ENCODE measurements at places on chromosomes 5 and 9.

DNA sequence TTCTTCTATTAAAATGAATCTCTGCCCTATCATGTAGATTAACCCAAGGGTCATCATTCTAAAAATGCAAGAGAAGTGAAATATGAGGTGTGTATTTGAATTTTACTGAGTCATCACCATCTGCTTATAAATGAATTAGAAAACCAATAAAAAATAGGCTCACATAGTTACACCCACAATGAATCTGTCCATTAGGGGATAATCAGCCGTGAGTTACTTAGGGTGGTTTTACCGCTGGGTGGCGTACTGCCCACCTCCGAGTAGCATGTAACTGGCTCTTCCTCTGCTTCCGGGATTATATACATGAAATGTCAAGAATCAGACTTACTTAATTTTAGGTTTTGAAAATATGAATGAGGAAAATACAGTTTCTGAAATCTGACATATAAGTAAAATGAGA, 332.9 kb upstream of the CCNG1 start:
- no peaks in the 10 kb centered on the region for H3K4me1 ChIP-seq
- H3K27ac ChIP-seq = no peak overlapping the region
- no peaks in the 10 kb centered on the region for H3K36me3 ChIP-seq
- no peak overlapping the region for H3K4me3 ChIP-seq
- H3K27me3 ChIP-seq = no peaks in the 10 kb centered on the region
- no peak for DNase-seq

- no peaks in the 10 kb centered on the region for H3K36me3 ChIP-seq
- no peak for DNase-seq
- no peaks in the 10 kb centered on the region for H3K27me3 ChIP-seq
- H3K4me3 ChIP-seq = no peak overlapping the region
Observed at GRCh38 chr5:146084376-146084775, 21.0 kb downstream of the PLAC8L1 start.

- peaks cover 79% of the 10 kb centered on the region for H3K36me3 ChIP-seq
- H3K27ac ChIP-seq = no peak overlapping the region
- DNase-seq = no peak
- H3K4me1 ChIP-seq = peaks cover 5% of the 10 kb centered on the region
- no peaks in the 10 kb centered on the region for H3K27me3 ChIP-seq
- H3K4me3 ChIP-seq = no peak overlapping the region
Observed at GRCh38 chr9:120863833-120864232, 13.2 kb downstream of the PHF19 start.

DNA sequence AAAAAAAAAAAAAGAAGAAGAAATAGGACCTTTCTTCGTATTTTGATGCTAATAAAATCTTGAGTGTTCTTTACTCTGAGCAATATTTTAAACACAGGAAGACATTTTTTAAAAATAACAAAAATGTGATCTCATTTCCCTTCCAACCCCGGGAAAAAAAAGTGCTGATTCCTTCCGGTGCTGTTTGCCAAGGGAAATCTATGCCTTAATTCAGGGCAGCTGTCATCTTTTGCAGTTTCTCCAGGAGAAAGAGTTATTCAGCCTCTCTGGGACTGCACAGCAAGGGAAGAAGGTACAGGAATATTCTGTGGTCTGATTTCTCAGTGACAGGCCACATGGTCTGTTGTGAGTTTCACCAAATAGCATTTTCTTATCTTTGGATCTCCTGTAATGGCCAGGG, 291.9 kb upstream of the IRX1 start:
- no peak overlapping the region for H3K4me3 ChIP-seq
- H3K27me3 ChIP-seq = no peaks in the 10 kb centered on the region
- H3K4me1 ChIP-seq = no peaks in the 10 kb centered on the region
- DNase-seq = no peak
- no peak overlapping the region for H3K27ac ChIP-seq

- no peaks in the 10 kb centered on the region for H3K4me1 ChIP-seq
- no peaks in the 10 kb centered on the region for H3K36me3 ChIP-seq
- no peaks in the 10 kb centered on the region for H3K27me3 ChIP-seq
- no peak for DNase-seq
Observed at GRCh38 chr9:135788576-135789300, 86.8 kb downstream of the KCNT1 start.

DNA sequence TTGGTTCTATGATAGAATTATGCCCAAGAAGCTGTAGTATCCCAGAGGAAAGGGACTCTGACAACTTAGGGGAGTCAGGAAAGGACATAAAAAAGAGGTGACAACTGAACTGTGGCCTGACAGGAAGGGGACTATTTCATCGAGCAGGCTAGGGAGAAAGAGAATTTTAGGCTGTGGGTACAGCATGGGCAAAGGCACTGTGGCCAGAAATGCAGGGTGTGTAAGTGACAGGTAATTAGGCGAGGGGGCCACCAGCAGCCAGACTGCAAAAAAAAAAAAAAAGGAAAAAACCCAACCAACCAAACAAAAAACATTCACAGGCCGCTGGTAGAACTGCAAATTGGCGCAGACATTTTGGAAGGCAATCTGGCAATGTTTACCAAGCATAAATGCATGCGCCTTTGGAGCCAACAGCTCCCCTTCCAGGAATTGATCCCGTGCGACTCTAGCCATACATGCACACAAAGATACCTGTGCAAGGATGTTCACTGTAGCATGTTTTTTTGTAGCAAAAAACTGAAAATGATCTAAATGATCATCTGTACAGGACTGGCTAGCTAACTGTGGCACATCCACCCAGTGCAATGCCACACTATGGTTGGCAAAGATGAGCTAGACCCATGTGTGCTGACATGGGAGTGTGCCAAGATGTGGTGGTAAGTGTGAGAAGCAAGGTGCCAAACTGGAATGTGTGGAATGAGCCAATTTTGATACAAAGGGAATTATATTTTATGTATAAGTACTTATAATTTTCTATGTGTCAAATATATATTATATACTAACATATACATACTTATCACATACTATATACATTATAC, 1.1 kb downstream of the EIF4E1B start:
- H3K27ac ChIP-seq = no peak overlapping the region
- H3K36me3 ChIP-seq = no peaks in the 10 kb centered on the region
- no peak for DNase-seq
- peaks cover 10% of the 10 kb centered on the region for H3K4me1 ChIP-seq

- H3K4me3 ChIP-seq = no peak overlapping the region
- peaks cover 68% of the 10 kb centered on the region for H3K36me3 ChIP-seq
- H3K27me3 ChIP-seq = no peaks in the 10 kb centered on the region
Observed at GRCh38 chr5:132883261-132883834, 9.9 kb downstream of the LEAP2 start.

DNA sequence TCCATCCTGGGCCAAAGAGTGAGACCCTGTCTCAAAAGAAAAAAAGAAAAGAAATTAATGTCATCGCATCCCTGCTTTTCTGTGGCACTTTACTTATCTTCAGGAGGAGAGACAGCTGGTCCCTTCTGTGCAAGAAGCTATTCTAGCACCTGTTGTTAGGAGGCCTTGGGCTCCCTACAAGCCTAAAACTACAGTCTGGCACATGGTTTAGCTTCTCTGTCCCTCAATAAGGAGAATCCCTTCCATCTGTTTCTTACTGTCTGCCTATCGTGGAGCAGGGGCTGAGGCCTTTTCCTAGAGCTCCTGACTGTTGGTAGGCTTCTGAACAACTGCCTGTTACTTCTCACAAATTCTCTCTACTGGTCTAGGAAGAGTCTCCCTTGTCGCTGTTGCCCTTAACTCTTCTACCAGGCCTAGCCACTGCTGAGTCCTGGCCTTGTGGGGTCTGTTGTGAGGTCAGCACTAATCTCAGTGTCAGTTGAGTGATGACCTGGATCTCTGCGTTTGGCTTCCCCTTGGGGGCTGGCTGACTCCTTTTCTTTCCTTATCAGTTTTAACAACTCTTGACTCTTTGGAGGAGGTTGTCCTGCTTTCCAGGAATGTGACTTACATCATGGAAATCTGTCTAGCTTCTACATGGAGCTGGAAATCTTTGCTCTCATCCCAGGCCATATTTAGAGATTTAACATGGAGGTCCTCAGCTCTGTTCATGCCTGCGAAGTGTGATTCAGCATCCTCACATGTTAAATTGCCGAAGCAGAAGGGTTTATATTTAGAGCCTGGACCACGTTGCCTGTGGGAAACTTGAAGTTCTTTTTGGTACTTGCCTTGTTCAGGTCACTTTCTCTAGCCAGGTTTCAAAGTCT, 5.7 kb upstream of the GARNL3 start:
- DNase-seq = no peak
- no peak overlapping the region for H3K27ac ChIP-seq
- no peaks in the 10 kb centered on the region for H3K27me3 ChIP-seq

GRCh38 chr5:55544341-55544740, 9.6 kb upstream of the PLPP1 start:
- H3K4me1 ChIP-seq = peaks cover 4% of the 10 kb centered on the region
- H3K27ac ChIP-seq = no peak overlapping the region
- no peak overlapping the region for H3K4me3 ChIP-seq
- H3K27me3 ChIP-seq = no peaks in the 10 kb centered on the region

DNA sequence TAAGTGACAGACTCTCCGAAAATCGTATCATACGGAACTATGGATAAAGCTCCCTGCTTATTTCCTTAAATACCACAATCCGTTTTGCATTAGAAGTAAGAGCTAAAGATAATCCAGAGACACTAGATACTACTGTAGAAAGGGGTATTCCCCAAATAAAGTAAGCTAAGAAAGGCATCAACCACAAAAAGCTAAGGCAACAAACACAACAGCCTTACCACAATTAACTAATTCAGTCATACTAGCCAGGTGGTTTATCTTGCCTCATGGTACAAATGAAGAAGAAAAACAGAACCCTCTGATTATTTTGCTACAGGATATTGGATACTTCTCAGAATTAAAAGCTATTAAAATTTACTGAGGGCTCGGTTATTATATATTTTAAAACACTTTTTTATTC, 14.1 kb downstream of the ERP44 start:
- no peaks in the 10 kb centered on the region for H3K36me3 ChIP-seq
- H3K4me1 ChIP-seq = peaks cover 31% of the 10 kb centered on the region
- DNase-seq = no peak
- no peak overlapping the region for H3K4me3 ChIP-seq

DNA sequence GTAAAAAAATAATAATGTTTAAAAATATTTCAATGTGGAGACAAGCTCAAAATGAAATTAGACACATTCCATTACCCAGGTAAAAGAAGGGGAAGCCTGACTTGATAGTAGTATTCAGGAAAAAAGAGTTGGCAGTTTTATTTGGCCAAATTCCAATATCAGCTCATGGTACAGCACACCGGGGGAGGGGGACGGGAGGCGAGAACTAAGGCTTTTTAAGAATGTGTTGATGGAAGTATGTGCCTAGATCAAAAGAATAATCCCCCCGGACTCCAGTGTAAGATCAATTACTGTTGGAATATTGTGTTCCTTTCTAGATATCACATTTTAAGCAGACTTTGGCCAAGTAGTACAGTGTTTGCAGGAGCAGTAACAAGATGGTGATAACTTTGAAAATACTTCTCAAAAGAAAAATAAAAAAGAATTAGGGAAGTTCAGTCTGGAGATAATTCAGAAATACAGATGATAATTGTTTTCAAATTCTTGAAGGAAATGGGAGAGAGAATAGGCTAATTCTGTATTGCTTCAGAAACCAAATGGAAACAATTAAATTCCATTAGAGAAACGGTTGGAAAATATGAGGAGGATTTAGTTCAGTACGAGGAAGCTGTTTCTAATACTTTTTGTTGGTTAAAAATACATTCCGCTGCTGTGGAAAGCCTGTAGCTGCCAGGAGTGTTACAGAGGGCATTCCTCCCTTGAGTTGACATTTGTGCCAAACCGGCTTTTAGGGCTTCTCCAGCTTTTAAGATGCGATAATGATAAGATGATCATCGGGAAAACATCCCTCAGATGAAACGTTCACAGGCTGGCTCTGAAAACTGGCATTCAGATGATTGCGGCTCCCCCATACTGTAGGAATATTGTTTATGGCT, 98.1 kb upstream of the ERBIN start:
- H3K27ac ChIP-seq = no peak overlapping the region
- H3K36me3 ChIP-seq = no peaks in the 10 kb centered on the region
- no peak for DNase-seq
- H3K27me3 ChIP-seq = no peaks in the 10 kb centered on the region
- H3K4me1 ChIP-seq = no peaks in the 10 kb centered on the region
- H3K4me3 ChIP-seq = no peak overlapping the region

- H3K36me3 ChIP-seq = no peaks in the 10 kb centered on the region
- no peaks in the 10 kb centered on the region for H3K4me1 ChIP-seq
- H3K27ac ChIP-seq = no peak overlapping the region
- no peak for DNase-seq
- H3K4me3 ChIP-seq = no peak overlapping the region
- H3K27me3 ChIP-seq = no peaks in the 10 kb centered on the region
Observed at GRCh38 chr9:26656003-26656870, 236.4 kb downstream of the CAAP1 start.

GRCh38 chr9:86042199-86042978, 57.0 kb downstream of the GOLM1 start:
- H3K27me3 ChIP-seq = peaks cover 3% of the 10 kb centered on the region
- no peaks in the 10 kb centered on the region for H3K36me3 ChIP-seq
- H3K4me1 ChIP-seq = no peaks in the 10 kb centered on the region
- H3K27ac ChIP-seq = no peak overlapping the region
- no peak overlapping the region for H3K4me3 ChIP-seq

- H3K4me3 ChIP-seq = no peak overlapping the region
- no peak overlapping the region for H3K27ac ChIP-seq
- H3K4me1 ChIP-seq = no peaks in the 10 kb centered on the region
- H3K36me3 ChIP-seq = no peaks in the 10 kb centered on the region
- H3K27me3 ChIP-seq = no peaks in the 10 kb centered on the region
Observed at GRCh38 chr5:19734776-19735175, 253.2 kb downstream of the CDH18 start.

DNA sequence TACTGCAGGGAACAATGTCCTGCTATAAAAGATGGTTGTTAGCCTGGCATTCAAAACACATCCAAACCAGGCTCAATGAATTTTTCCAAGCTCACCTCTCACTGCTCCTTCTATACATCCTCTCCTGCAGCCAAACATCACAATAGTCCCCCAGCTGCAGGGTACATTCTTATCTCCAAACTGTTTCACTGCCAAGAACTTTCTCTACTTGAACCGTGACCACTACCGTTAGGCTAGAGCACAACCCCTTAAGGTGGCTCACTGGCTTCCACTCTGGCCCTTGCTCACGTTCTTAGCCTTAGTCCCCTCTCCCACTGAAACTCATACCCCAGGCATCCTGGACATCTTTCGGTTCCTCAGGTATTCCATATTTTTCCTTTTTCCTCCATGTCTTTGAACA, 29.0 kb upstream of the ANXA6 start:
- no peak for DNase-seq
- H3K27me3 ChIP-seq = no peaks in the 10 kb centered on the region
- H3K4me1 ChIP-seq = no peaks in the 10 kb centered on the region
- no peak overlapping the region for H3K4me3 ChIP-seq

Measured in effector memory CD4-positive, alpha-beta T cell (primary cell).